Colonic mucosa (tissue), 4 donors: ENCODE measurements at places on chromosomes 6 and 20.

GRCh38 chr6:14770572-14770971 is 475.3 kb upstream of the JARID2 start:
- no peaks in the 10 kb centered on the region for H3K4me1 ChIP-seq
- H3K36me3 ChIP-seq = no peaks in the 10 kb centered on the region
- no peak overlapping the region for H3K4me3 ChIP-seq
- H3K27me3 ChIP-seq = no peaks in the 10 kb centered on the region
- no peak for DNase-seq

- H3K27me3 ChIP-seq = no peaks in the 10 kb centered on the region
- no peak overlapping the region for H3K4me3 ChIP-seq
- H3K4me1 ChIP-seq = no peaks in the 10 kb centered on the region
- no peaks in the 10 kb centered on the region for H3K36me3 ChIP-seq
These were observed 43.8 kb upstream of the RSPO4 start for GRCh38 chr20:1045860-1046418.

DNA sequence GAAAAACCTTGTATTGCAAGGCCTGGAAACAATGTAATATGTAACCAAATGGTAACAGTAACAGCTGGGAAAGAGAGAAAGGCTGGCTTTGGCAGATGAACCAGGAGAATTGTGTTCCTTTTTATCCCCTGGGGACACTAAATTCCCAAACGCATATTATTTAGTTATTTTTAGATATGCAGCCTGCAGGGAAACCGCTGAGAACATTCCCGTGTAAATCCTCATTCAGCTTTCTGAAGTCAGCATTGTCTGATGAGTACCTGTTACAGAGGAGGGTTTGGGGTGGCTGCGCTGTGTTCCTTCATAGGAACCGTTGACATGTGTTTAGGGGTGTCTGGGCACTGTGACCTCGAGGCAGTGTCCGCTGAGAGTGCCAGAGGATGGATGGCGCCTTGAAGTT is 101.3 kb downstream of the SMOC2 start:
- H3K4me1 ChIP-seq = no peaks in the 10 kb centered on the region
- H3K4me3 ChIP-seq = no peak overlapping the region
- no peak for DNase-seq
- H3K27me3 ChIP-seq = no peaks in the 10 kb centered on the region
- H3K27ac ChIP-seq = no peak overlapping the region
- H3K36me3 ChIP-seq = no peaks in the 10 kb centered on the region

DNA sequence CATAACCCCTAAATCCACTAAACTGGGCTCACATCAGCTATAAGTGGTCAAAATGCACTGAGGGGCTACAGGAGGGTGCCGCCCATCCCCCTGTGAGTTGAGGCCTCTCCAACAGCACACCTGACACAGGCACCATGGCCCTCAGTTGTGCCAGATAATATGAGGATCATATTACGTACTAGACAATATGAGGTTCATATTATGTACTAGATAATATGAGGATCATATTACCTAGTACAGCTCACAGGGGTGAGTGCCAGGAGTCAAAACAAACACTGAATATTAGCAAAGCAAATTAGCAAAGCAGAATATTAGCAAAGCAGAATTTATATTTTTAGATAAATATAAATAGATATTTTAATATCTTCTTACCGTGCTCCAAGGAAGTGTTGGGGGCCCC is 35.3 kb downstream of the CD24 start:
- no peak for DNase-seq
- no peaks in the 10 kb centered on the region for H3K4me1 ChIP-seq
- H3K27me3 ChIP-seq = no peaks in the 10 kb centered on the region
- H3K27ac ChIP-seq = no peak overlapping the region
- no peak overlapping the region for H3K4me3 ChIP-seq

- H3K4me3 ChIP-seq = no peak overlapping the region
- no peaks in the 10 kb centered on the region for H3K27me3 ChIP-seq
- no peaks in the 10 kb centered on the region for H3K36me3 ChIP-seq
- no peak overlapping the region for H3K27ac ChIP-seq
- peaks cover 14% of the 10 kb centered on the region for H3K4me1 ChIP-seq
- DNase-seq = peak; percentile 55
These were observed 24.9 kb downstream of the TGM2 start for GRCh38 chr20:38139977-38140753.

- H3K36me3 ChIP-seq = no peaks in the 10 kb centered on the region
- H3K27me3 ChIP-seq = no peaks in the 10 kb centered on the region
- no peak for DNase-seq
- peaks cover 3% of the 10 kb centered on the region for H3K4me1 ChIP-seq
- no peak overlapping the region for H3K4me3 ChIP-seq
These were observed 52.0 kb downstream of the FRK start for GRCh38 chr6:116008470-116009243.

DNA sequence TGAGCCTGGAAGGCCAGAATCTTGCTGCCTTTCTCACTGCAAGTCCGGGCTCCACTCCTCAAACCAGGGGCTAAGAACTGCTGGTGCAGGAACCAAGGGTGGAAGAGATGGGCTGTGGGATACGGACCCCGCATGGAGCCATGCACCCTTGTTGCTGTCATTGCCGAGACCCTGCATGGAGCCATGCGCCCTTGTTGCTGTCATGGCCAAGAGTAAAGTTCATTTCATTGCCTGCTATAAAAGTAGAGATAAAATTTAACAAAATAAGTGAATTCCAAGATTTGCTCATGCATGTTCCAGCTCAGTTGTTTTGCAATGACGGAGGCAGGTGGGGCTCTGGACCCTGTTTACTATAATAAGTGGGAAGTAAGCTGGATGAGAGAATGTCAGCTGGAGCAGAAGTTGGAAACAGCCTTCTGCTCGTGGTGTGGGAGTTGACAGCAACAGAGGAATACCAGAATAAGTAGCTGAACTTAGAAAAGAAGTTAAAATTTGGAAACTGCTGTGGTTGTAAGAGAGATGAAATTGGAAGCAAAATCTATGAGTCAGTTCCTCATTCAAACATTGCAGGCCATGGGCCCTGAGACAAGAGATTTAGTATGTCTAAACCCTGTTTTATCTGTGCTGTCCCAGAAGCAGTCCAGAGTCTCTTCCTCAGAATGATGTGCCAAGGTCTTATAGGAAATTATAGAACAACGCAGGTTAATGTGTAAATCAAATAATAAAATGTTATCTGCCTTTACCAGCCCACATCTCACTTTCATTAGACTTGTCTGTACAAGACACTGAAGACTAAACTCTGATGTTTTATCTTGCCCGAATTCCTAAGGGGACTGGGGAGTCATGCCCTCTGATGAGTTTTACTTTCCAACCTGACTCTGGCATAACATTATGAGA is 15.8 kb upstream of the THBS2 start:
- H3K4me1 ChIP-seq = no peaks in the 10 kb centered on the region
- H3K36me3 ChIP-seq = no peaks in the 10 kb centered on the region
- H3K27me3 ChIP-seq = no peaks in the 10 kb centered on the region
- DNase-seq = no peak

- no peak overlapping the region for H3K27ac ChIP-seq
- no peaks in the 10 kb centered on the region for H3K36me3 ChIP-seq
- no peaks in the 10 kb centered on the region for H3K27me3 ChIP-seq
- H3K4me1 ChIP-seq = no peaks in the 10 kb centered on the region
These were observed 714.5 kb upstream of the EYS start for GRCh38 chr6:66421570-66421969.

- peak; percentile 92 for DNase-seq
- H3K4me3 ChIP-seq = no peak overlapping the region
- H3K36me3 ChIP-seq = no peaks in the 10 kb centered on the region
These were observed 13.0 kb downstream of the FGD2 start for GRCh38 chr6:37018198-37019064.

DNA sequence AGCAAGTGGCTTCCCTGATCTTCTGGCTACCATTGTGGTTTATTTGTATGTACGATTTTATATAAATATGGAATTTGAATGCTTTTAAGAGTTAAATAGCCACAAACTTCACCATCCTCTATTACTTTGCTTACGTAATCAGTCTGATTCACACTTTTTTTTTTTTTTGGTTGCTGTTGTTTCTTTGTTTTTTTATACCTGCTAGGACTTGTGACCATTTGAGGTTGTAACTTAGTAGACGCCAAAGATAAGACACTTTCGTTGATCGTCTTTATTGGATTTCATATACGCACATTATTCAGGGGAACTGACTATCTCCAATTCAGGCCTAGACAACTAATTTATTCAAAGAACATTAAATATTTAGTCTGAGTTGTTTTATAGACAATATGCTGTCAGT is 559.0 kb downstream of the CBLN4 start:
- DNase-seq = no peak
- H3K4me1 ChIP-seq = no peaks in the 10 kb centered on the region
- H3K27ac ChIP-seq = no peak overlapping the region

- H3K36me3 ChIP-seq = no peaks in the 10 kb centered on the region
- H3K27me3 ChIP-seq = peaks cover 6% of the 10 kb centered on the region
- H3K4me3 ChIP-seq = no peak overlapping the region
- no peaks in the 10 kb centered on the region for H3K4me1 ChIP-seq
- DNase-seq = peak; percentile 27
These were observed 35.2 kb downstream of the PHACTR1 start for GRCh38 chr6:12751694-12752325.

- no peaks in the 10 kb centered on the region for H3K36me3 ChIP-seq
- H3K27me3 ChIP-seq = no peaks in the 10 kb centered on the region
- H3K4me3 ChIP-seq = no peak overlapping the region
- DNase-seq = no peak
- no peaks in the 10 kb centered on the region for H3K4me1 ChIP-seq
- no peak overlapping the region for H3K27ac ChIP-seq
These were observed 169.1 kb downstream of the BMP7 start for GRCh38 chr20:57097245-57097915.

DNA sequence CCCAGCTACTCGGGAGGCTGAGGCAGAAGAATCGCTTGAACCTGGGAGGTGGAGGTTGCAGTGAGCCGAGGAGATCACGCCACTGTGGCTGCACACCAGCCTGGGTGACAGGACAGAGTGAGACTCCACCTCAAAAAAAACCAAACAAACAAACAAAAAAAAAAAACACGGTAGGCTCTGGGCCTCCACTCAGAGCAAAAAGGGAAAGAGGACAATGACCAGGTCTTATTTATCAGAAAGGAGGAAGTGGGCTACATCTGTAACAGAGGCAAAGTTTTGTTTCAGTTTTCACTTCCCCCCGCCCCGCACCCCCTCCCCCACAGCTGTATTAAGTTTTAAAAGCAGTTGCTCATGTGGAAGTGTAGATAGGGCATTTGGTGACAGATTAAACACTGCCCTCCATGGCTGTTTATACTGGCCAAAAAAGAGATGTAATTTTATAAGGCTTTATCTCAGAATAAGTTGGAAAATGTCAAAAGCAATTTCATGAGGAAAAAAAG is 114.6 kb downstream of the RCAN2 start:
- no peak overlapping the region for H3K4me3 ChIP-seq
- H3K27ac ChIP-seq = no peak overlapping the region
- H3K36me3 ChIP-seq = no peaks in the 10 kb centered on the region
- DNase-seq = no peak

- no peaks in the 10 kb centered on the region for H3K27me3 ChIP-seq
- no peak for DNase-seq
These were observed 375.9 kb upstream of the PTCHD4 start for GRCh38 chr6:48486876-48487275.

GRCh38 chr6:98498866-98499265 is 335.5 kb upstream of the POU3F2 start:
- no peaks in the 10 kb centered on the region for H3K27me3 ChIP-seq
- no peaks in the 10 kb centered on the region for H3K36me3 ChIP-seq
- H3K27ac ChIP-seq = no peak overlapping the region
- no peaks in the 10 kb centered on the region for H3K4me1 ChIP-seq

DNA sequence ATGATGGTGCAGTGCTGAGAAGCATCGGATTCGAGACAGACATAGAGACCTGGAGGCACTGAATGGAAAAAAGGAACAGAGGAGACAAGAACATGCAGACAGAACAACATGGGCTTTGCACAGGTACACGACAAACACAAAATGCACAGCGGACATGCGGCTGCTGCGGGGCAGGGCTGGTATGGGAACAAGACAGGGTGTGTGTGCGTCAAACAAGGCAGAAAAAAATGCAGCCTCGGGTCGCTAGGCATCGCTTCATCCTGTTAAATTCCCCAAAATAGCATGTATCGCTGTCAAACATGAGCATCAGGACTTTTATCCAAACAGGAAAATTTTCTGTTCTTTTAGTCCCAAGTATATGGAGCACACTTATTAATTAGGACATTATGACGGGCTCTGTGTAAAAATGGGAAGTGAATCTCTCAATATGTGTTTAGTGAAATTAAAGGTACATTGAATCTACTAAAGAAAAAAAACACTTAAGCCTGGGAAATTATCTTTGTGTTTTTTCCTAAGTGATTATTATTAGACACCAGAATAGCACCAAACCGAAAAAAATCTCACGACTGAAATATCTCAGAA is 36.1 kb upstream of the TBXT start:
- no peak overlapping the region for H3K27ac ChIP-seq
- no peak for DNase-seq
- H3K4me3 ChIP-seq = no peak overlapping the region
- H3K36me3 ChIP-seq = no peaks in the 10 kb centered on the region
- H3K27me3 ChIP-seq = no peaks in the 10 kb centered on the region

- H3K27ac ChIP-seq = no peak overlapping the region
- no peak for DNase-seq
- peaks cover 24% of the 10 kb centered on the region for H3K4me1 ChIP-seq
- H3K27me3 ChIP-seq = no peaks in the 10 kb centered on the region
These were observed 5.4 kb downstream of the PTPN1 start for GRCh38 chr20:50515471-50516106.

GRCh38 chr20:57004416-57004815 is 262.0 kb downstream of the BMP7 start:
- H3K4me3 ChIP-seq = no peak overlapping the region
- H3K4me1 ChIP-seq = no peaks in the 10 kb centered on the region
- H3K36me3 ChIP-seq = no peaks in the 10 kb centered on the region
- H3K27me3 ChIP-seq = no peaks in the 10 kb centered on the region

- DNase-seq = no peak
- no peak overlapping the region for H3K27ac ChIP-seq
- no peaks in the 10 kb centered on the region for H3K36me3 ChIP-seq
- no peak overlapping the region for H3K4me3 ChIP-seq
- H3K4me1 ChIP-seq = no peaks in the 10 kb centered on the region
These were observed 1.2 kb upstream of the ARFGEF3 start for GRCh38 chr6:138160329-138161087.

GRCh38 chr20:3312940-3313682 is 74.1 kb upstream of the SLC4A11 start:
- no peak for DNase-seq
- H3K27ac ChIP-seq = no peak overlapping the region
- no peaks in the 10 kb centered on the region for H3K36me3 ChIP-seq

GRCh38 chr6:127288705-127289104 is 22.0 kb downstream of the RNF146 start:
- H3K4me1 ChIP-seq = no peaks in the 10 kb centered on the region
- H3K4me3 ChIP-seq = no peak overlapping the region
- H3K27me3 ChIP-seq = no peaks in the 10 kb centered on the region
- H3K36me3 ChIP-seq = peaks cover 16% of the 10 kb centered on the region
- DNase-seq = no peak

- DNase-seq = no peak
- no peaks in the 10 kb centered on the region for H3K4me1 ChIP-seq
- no peak overlapping the region for H3K4me3 ChIP-seq
- no peaks in the 10 kb centered on the region for H3K36me3 ChIP-seq
- no peaks in the 10 kb centered on the region for H3K27me3 ChIP-seq
- H3K27ac ChIP-seq = no peak overlapping the region
These were observed 60.5 kb downstream of the PREX1 start for GRCh38 chr20:48766961-48767960.
